ENCODE measurements at places on chromosomes 5 and 9.

DNA sequence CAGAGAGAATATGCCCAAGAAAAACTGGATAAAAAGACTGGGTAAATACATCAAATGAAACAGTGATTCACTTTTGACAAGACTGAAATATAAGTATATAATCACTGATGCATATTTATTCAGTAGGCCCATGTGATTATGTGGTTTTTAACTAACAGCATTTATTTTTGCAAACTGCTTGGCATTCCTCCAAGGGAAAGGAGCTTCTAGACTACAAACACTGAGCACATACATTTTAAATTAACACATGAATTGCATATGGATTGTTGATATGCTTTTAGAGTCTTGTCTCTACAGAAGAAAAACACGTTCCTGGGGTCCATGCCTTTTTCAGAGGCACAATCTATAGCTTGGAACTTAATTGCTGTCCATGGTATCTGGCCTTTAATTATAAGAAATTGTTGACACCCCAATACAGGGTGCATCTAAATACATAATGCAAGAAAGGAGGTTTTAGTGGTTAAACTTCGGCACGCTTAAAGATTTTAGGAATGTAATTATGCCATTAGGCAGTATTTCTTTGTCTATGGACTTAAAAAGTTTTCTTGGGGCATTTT is 6.9 kb upstream of the MEIKIN start:
- DNase-seq = no peak
- H3K27ac ChIP-seq = no peak overlapping the region
- H3K27me3 ChIP-seq = no peaks in the 10 kb centered on the region
- no peaks in the 10 kb centered on the region for H3K36me3 ChIP-seq
- H3K4me1 ChIP-seq = no peaks in the 10 kb centered on the region

- no peak overlapping the region for H3K27ac ChIP-seq
- H3K4me3 ChIP-seq = no peak overlapping the region
- no peaks in the 10 kb centered on the region for H3K36me3 ChIP-seq
- no peak for DNase-seq
- H3K4me1 ChIP-seq = peaks cover 2% of the 10 kb centered on the region
Measured at GRCh38 chr5:154722936-154723335, 32.2 kb upstream of the LARP1 start.

DNA sequence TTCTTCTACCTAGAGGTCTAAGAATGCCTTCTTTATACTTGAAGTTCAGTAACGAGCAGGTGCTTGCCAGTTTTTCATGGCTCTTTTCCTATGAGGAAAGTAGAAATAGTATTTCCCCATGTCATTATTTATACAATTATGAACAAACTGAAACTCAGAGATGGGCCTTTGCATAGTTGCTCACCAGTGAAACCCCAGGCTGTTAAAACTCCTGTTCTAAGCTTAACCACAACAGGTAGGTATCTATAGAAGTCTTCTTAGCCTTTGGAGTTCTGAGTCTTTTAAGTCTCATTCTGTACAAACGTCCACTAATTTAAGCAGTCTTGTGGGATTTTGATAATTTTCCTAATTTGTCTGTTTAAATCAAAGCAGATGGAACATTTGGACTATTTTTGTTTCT is 90.1 kb downstream of the STARD4 start:
- no peaks in the 10 kb centered on the region for H3K4me1 ChIP-seq
- no peak overlapping the region for H3K4me3 ChIP-seq
- DNase-seq = no peak

GRCh38 chr9:4936277-4936676 is 48.8 kb upstream of the JAK2 start:
- no peaks in the 10 kb centered on the region for H3K36me3 ChIP-seq
- no peak for DNase-seq
- H3K27me3 ChIP-seq = no peaks in the 10 kb centered on the region
- H3K4me3 ChIP-seq = no peak overlapping the region
- no peaks in the 10 kb centered on the region for H3K4me1 ChIP-seq

DNA sequence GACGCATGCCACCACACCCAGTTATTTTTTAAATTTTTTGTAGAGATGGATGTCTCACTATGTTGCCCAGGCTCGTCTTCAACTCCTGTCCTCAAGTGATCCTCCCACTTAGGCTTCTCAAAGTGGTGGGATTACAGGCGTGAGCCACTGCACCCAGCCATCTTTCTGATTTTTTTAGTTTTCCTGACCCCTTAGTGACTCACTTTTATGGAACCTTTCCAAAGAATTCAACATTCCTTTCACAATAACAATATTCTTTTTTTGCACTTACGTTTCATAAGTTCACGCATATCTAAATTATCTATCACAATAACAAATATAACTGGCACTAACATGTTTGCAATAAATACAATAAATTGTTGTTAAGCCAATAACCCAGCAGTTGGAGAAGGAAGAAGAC is 8.5 kb downstream of the ELOVL7 start:
- DNase-seq = no peak
- no peaks in the 10 kb centered on the region for H3K36me3 ChIP-seq
- H3K4me1 ChIP-seq = no peaks in the 10 kb centered on the region

All from liver (tissue), 10 donors.